HFF-Myc (cell line): ENCODE measurements at places on chromosomes 3 and 15.

DNA sequence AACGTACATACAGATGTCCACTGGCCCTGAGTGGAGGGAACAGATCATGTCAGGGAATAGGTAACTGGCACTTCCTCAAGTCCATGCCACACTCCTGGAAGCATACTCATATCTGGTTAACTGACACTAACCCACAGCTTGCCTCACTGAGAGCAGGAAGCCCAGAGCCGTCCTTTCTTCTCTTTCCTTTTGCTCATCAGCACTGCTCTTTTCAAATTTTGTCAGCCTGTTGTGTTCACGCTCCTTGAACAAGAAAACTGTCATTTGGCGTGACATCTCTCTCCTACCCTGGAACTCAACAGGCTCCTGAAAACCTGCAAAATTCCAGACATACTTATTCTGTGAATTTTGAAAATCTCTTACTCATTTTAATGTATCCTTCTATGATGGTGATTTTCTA lies 360.2 kb downstream of the MAGI1 start:
- DNase-seq = no peak

GRCh38 chr3:22615790-22616189 lies 587.3 kb upstream of the UBE2E2 start:
- no peak for DNase-seq

- no peak for DNase-seq
These were observed 82.8 kb downstream of the SEMA5B start for GRCh38 chr3:122944671-122945161.

DNA sequence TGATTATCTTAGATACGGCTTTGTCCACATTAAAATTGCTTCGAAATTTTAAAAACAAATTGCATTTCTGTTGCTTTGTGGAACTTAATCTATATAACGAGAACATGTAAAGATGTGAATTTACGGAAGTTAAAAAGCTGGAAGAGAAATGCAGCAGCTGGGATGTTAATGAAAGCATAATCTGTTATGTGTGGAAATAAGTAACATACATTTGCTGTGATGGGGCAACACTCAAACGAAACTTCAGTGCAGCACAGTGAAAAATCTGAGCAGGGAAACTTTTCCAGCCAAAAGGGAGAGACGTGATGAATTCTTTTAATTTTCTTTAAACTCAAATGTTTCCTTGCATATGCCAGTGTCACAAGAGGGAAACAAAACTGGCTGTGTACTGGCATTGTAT lies 276.7 kb upstream of the LMCD1 start:
- DNase-seq = no peak

DNA sequence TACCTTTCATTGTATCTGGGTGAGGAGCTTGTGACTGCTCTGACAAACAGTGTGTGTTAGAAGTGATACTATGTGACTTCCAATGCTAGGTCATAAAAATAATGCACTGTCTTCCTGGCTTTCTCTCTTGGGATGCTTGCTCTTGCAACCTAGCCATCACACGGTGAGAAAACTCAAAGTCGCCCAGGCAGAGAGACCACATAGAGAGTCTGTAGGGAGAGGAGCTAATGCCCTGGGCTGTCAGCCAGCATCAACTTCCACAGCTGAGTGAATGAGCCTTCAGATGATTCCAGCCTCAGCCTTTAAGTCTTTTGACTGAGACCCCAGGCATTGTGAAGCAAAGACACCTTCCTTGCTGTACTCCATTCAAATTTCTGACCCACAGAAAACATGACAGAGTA lies 220.6 kb upstream of the SGO1 start:
- DNase-seq = no peak

DNA sequence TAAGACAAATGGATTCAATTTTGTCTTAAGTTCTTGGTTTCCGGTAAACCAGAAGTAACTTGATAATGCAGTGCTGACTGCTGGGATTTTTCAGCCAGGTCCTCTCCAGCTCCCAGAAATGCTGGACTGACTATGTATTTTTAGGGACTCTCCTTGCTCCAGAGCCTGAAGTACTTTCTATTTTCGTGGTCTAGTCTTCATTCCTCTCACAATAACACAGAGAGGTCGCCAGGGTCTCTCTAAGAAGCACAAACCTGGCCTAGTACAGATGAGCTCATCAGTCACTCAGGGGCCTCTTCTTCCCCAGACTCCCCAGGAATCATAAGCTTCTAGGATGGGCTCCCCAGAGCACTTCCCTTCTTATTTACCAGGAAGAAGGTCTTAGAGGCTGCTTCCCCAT lies 85.8 kb downstream of the FAM174B start:
- no peak for DNase-seq
